Left ventricle myocardium superior (tissue), 1 donor: ENCODE measurements at places on chromosomes 2 and 18. TPM values are rescaled to one million over a fixed set of nuclear protein-coding genes. Genes with fewer than 3 reads are reported as not detected.

EFHD1 gene
- 21.7 TPM for total RNA-seq

DNA sequence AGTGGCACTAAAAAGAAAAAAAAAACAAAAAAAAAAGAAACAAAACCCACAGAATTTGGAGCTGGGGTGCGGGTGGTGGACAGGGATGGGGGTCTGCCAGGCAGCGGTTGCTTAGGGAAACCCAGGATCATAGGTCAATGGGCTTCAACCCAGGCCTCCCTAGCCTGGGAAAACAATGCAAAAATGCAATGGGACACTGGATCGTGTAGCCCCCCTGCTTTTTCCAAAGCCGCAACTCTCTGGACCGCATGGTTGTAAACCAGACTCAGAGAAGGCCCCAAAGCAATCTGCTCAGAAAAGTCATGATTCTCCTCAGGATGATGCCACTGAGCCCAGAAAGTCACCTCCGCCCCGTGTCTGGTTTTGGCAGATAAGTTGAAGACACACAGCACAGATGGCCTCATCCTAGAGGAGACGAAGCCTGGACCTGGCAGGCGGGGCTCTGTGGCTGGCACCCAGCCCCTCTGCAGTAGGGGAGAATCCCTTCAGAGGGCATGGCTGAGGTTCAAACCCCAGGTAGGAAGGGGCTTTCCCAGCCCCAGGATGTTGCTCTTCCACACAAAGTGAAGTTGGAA is 5.1 kb downstream of the DLX2 start:
- no peak for DNase-seq

- no peak for DNase-seq
These were observed 265.9 kb downstream of the NRXN1 start for GRCh38 chr2:50766058-50766457.

- DNase-seq, result no peak
These were observed 26.1 kb downstream of the BOLL start for GRCh38 chr2:197759013-197759412.
